Epithelial cell of alveolus of lung (primary cell): ENCODE measurements at places on chromosomes 1 and 21. TPM values are rescaled to one million over a fixed set of nuclear protein-coding genes. Genes with fewer than 3 reads are reported as not detected.

Gene MYOG
- 22.8 TPM in 1 of 2 replicates, not detected in the other for total RNA-seq

Gene TGFB2
- total RNA-seq = 5.0 and 27.2 TPM in 2 replicates

Gene VWA5B1
- under 0.01 TPM in 1 of 2 replicates, not detected in the other for total RNA-seq

Gene FHAD1
- total RNA-seq = 0.39 TPM in 1 of 2 replicates, not detected in the other

Gene MIA3
- total RNA-seq = 22.8 and 32.7 TPM in 2 replicates

Gene G0S2
- 26.1 and 34.6 TPM in 2 replicates for total RNA-seq

Gene SPRR1A
- not detected in 2 replicates for total RNA-seq
